ENCODE measurements at places on chromosomes 5 and 9.

DNA sequence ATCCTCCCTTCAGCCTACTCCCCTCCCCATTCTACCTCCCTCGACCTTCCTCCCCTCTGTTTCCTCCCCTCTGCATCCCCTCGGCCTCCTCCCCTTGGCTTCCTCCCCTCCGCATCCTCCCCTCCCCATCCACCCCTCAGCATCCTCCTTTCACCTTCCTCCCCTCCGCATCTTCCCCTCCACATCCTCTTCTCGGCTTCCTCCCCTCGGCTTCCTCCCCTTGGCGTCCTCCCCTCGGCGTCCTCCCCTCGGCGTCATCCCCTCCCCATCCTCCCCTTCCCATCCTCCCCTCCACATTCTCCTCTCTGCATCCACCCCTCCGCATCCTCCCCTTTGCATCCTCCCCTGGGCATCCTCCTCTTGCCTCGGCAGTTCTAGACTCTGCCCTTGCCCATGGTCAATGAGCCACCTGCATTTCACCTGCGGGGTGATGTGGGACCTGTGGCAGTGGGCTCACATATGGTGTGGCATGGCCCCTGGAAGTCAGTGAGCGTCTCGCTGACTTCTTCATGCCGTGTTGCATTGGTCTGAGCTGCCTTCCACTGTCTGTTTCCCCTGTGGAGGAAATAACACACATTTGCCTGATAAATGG lies 113.0 kb downstream of the WNK2 start:
- DNase-seq, result no peak

- no peak for DNase-seq
Measured at GRCh38 chr9:134403682-134404301, 77.5 kb downstream of the RXRA start.

DNA sequence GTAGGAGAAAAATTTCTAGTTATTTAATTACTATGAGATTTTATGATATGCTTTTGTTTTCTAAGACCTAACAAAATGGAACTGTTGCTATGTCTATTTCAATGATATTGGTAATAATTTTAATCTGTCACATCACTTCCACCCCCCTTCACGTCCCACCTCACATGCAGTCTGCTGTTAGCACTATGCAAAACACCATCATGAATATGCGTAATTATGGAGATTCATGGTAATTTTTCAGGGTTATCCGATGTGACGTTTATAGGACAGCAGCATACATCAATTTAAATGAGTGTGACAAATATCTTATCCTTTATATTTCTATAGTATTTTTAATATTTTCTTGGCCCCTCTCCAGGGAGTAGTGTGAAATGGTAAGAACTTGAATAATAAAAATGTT lies 283.8 kb upstream of the TMEM161B start:
- DNase-seq, result no peak

GRCh38 chr9:26551971-26552370 lies 340.6 kb downstream of the CAAP1 start:
- DNase-seq, result no peak

DNA sequence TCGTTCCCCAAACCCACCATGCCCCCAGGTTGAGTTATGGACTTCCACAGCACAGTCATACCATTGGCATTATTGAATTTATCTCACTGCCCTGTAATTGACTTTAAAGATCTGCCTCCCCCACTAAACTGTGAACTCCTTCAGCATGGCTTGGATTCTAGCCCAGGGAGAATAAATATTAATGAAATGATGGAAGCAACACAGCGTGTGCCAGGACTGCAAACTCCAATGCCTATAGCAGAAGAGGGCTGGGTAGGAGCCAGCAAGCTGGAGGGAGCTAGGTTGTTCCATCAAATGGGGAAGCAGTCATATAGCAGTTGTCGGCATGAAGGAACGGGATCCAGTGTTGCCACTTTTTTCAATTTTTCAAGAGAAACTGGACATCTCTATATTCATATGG lies 69.0 kb upstream of the MSX2 start:
- no peak for DNase-seq
